ENCODE measurements at places on chromosomes 2 and 18. TPM values are rescaled to one million over a fixed set of nuclear protein-coding genes. Genes with fewer than 3 reads are reported as not detected.

Gene REG3G
- total RNA-seq, result 0.30 TPM

Gene COX5B
- 346 TPM for total RNA-seq

Gene RNF125
- 14.4 TPM for total RNA-seq

Gene LOXHD1
- 0.35 TPM for total RNA-seq

Gene AGXT
- 0.16 TPM for total RNA-seq

Gene CDH2
- 16.9 TPM for total RNA-seq

Gene ID2
- 55.0 TPM for total RNA-seq

Gene NEB
- total RNA-seq, result 2.1 TPM

Gene TRIM54
- 3.4 TPM for total RNA-seq

- no peak for DNase-seq
- no peak overlapping the region for H3K27ac ChIP-seq
- H3K4me1 ChIP-seq, result peaks cover 47% of the 10 kb centered on the region
- H3K27me3 ChIP-seq, result peaks cover 12% of the 10 kb centered on the region
Measured at GRCh38 chr2:9108210-9108967, 98.2 kb upstream of the ASAP2 start.

DNA sequence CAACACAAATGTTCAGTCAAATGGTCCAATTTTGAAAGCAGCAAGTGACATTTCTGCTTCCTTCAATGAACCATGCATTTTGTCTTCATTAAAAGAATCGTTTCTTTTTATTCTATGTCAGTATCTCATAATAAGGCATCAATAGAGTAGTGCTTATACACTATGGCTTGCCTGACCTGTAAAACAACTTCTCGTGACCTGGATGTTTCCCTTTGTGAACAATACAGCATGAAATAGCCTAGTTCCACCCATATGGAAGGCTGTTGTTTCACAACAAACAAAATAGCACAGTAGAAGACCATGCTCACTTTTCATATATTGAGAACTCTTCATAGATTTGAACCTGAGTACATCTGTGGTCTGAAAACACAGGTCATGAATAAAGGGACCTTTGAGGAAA is 104.3 kb upstream of the PIK3C3 start:
- DNase-seq, result no peak
- no peak overlapping the region for H3K4me3 ChIP-seq
- no peak overlapping the region for H3K27ac ChIP-seq
- no peaks in the 10 kb centered on the region for H3K36me3 ChIP-seq
- H3K4me1 ChIP-seq, result peaks cover 30% of the 10 kb centered on the region
- no peaks in the 10 kb centered on the region for H3K27me3 ChIP-seq

- H3K27me3 ChIP-seq, result no peaks in the 10 kb centered on the region
- H3K4me3 ChIP-seq, result no peak overlapping the region
- H3K36me3 ChIP-seq, result no peaks in the 10 kb centered on the region
- no peak overlapping the region for H3K27ac ChIP-seq
- DNase-seq, result no peak
Measured at GRCh38 chr2:209209943-209210342, 213.9 kb upstream of the MAP2 start.

DNA sequence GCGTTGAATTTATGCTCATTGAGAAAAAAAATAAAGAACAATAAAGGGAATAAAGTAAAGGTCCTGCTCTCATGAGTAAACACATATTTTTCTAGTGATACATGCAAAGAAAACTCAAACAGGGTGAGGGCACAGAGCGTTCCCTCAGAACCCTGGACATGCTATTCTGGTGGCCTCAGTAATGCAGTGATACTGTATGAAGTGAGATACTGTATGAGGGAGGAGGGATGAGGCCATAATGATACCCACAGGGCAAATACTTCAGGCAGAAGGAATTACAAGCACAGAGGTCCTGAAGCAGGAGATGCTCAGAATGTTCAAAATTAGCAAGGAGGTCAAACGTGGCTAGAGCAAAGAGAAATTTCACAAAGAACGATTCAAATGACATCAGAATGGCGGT is 28.4 kb upstream of the RNU4ATAC start:
- peaks cover 3% of the 10 kb centered on the region for H3K4me1 ChIP-seq
- H3K4me3 ChIP-seq, result no peak overlapping the region
- H3K36me3 ChIP-seq, result peaks cover 52% of the 10 kb centered on the region
- no peak for DNase-seq
- no peaks in the 10 kb centered on the region for H3K27me3 ChIP-seq

- H3K27me3 ChIP-seq, result no peaks in the 10 kb centered on the region
- no peaks in the 10 kb centered on the region for H3K36me3 ChIP-seq
- no peak overlapping the region for H3K27ac ChIP-seq
- H3K4me3 ChIP-seq, result no peak overlapping the region
- no peak for DNase-seq
- H3K4me1 ChIP-seq, result peaks cover 6% of the 10 kb centered on the region
Measured at GRCh38 chr2:119728421-119728820, 31.3 kb upstream of the PTPN4 start.

- no peaks in the 10 kb centered on the region for H3K4me1 ChIP-seq
- no peak for DNase-seq
- no peak overlapping the region for H3K4me3 ChIP-seq
- no peak overlapping the region for H3K27ac ChIP-seq
Measured at GRCh38 chr2:240896871-240897692, 1.1 kb upstream of the MAB21L4 start.

- no peak for DNase-seq
- H3K4me1 ChIP-seq, result peaks cover 23% of the 10 kb centered on the region
- H3K27ac ChIP-seq, result peak overlapping the region; percentile 8
Measured at GRCh38 chr2:42185220-42185921, 16.2 kb downstream of the EML4 start.

DNA sequence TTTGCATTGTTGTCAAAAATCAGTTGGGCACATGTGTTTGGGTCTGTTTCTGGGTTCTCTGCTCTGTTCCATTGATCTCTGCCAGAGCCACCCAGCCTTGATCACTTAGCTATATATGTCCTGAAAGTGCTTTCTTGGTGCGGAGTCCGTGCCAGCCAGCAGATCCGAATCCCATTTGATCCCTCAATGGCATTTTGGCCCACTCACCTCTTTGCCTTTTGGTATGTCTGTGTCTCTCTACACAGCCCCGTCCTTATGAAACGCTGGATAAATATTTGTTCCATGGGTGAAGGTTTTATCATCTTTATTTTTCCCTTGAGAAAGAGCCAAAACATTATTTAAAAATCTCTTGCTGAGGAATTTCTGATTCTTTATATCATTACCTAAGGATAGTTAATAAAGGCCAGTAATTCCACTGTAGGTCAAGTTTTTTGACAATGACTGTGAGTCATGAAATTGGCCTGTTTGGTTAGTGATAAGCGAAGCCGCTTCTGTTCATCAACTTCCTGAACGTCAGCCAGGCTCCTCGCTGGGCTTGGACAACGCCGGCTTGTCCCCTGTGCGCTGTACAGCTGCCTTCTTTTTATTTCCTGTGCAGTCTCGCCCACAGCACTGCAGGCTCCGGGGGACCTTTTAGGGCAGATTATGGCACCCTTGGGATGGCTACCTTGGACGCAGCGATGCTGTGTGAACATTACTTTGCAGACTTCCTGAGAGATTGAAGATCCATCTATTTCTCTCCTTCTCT is 24.9 kb downstream of the MTCL1 start:
- H3K27me3 ChIP-seq, result no peaks in the 10 kb centered on the region
- DNase-seq, result no peak
- H3K36me3 ChIP-seq, result peaks cover 41% of the 10 kb centered on the region

DNA sequence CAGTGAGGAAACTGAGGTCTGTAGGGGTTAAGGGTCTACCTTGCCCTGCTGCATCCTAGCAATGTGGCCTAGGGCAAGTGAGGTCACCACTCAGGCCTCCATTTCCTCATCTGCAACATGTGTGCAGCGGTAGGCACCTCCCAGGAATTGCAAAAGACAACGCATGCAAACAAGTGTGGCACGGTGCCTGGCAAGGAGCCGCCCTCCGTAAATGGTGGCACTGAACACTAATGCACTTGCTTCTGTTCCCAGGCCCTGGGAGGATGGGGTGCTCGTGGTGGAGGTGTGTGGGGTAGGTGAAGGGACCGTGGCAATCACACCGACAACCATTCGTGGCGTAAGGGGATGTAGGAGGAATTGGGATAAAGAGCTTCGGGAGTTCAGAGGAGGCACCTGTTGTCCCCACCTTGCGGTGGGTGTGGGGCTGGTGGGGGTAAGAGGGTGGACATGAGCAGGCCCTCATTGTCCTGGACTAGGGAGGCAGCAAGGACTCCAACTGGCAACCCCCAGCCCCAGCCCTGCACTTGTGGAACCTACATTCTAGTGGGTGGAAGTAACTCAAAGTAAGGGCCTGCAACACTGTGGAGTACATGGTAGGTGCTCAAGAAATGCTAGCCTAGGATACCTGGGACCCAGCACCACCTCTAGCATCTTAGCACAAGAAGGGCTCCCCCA is 26.0 kb downstream of the ATOH8 start:
- H3K27me3 ChIP-seq, result no peaks in the 10 kb centered on the region
- no peak for DNase-seq
- H3K27ac ChIP-seq, result no peak overlapping the region
- no peak overlapping the region for H3K4me3 ChIP-seq

GRCh38 chr2:240593703-240594451 is 7.3 kb downstream of the CAPN10 start:
- DNase-seq, result peak; percentile 5
- H3K4me3 ChIP-seq, result no peak overlapping the region
- H3K27ac ChIP-seq, result no peak overlapping the region
- no peaks in the 10 kb centered on the region for H3K27me3 ChIP-seq
- peaks cover 2% of the 10 kb centered on the region for H3K4me1 ChIP-seq

- no peak for DNase-seq
- H3K4me1 ChIP-seq, result peaks cover 32% of the 10 kb centered on the region
- H3K27me3 ChIP-seq, result no peaks in the 10 kb centered on the region
- H3K27ac ChIP-seq, result peak overlapping the region; percentile 5
- no peak overlapping the region for H3K4me3 ChIP-seq
Measured at GRCh38 chr2:62363166-62363565, 142.8 kb downstream of the TMEM17 start.

DNA sequence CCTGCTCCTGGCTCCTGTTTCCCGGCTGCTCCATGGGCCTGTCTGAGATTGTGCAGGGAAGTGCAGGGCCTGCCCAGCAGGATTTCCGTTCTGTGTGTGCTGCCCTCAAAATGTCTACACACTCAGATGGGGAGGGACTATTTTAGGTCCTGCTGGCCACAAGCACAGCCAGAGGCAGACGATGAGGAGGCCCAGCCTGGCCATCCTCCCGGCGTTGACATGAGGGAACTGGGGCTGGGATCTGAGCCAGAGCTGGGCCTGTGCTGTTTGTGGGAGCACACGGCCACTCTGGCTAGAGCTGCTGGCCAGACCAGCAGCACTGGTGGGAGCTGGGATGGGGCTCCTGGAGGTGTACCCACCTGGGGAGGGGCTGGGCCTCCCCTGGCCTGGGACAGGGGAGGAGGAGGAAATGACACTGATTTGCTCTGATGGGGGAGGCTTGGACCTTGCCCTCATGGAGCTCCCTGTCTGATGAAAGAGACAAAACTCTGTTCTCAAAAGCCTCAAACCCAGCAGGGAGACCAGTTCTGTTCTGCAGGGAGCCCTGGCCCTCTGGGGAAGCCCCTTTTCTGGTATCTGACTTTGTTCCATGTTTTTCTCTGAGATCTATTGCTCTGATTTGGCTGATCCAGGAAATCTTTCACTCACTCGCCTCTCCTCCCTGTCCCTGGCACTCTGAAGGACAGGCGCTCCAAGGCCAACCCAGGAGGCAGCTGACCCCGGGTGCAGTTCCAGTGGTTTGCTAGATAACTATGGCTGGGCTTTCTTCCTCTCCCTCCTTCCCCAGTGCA is 161.8 kb downstream of the DYSF start:
- H3K36me3 ChIP-seq, result no peaks in the 10 kb centered on the region
- peak; percentile 5 for DNase-seq
- H3K4me1 ChIP-seq, result no peaks in the 10 kb centered on the region
- no peak overlapping the region for H3K4me3 ChIP-seq

DNA sequence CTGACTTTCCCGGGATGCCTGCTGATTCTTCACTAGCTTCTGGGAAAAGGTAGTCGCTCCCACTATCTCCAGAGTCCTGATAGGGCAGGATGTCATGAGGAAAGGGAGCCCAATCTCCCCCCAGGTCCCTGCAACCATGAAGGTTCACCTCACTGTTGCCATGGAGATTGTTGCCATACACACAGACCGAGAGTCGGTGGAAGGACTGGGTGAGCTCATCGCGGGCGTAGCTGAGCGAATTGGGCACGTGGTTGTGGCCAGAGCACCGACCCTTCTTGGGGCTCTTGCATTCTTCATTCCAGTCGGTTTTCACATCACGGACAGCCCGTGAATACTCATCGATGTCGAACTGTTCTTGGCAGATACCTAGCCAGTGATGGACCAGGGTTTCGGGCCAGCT is 97.4 kb downstream of the MEP1B start:
- DNase-seq, result no peak
- H3K27ac ChIP-seq, result no peak overlapping the region
- H3K4me1 ChIP-seq, result peaks cover 16% of the 10 kb centered on the region
- H3K4me3 ChIP-seq, result no peak overlapping the region

DNA sequence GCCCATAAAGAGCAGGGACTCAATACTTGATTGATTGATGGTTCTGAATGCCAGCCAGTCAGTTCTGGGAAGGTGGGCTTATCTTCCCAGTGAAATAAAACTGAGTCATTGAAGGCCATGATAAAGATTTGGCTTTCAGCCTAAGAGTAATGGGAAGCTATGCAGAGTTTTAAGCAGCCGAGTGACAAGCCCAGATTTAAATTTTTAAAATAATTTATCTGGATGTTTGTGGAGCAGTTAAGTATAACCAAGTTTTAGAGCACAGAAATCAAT is 122.8 kb downstream of the RAPGEF4 start:
- no peak overlapping the region for H3K4me3 ChIP-seq
- no peak overlapping the region for H3K27ac ChIP-seq
- H3K36me3 ChIP-seq, result no peaks in the 10 kb centered on the region
- DNase-seq, result no peak
- H3K27me3 ChIP-seq, result no peaks in the 10 kb centered on the region
- peaks cover 8% of the 10 kb centered on the region for H3K4me1 ChIP-seq

DNA sequence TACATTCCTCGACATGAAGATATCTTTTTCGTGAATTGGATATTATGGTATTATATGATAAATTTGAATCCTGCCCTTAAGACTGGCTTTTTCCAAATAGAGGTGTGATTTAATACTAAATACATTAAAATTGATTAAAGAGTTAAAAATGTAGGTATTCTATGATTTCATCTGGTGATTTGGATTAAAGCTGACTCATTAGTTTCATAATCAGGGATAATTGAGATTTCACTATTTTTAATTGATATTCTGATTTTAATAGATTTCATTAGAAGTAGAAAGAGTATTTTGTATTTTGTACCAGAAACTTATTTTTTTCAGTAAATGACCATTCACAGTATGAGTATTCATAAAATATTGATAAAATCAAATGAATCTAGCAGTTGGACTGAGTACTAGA is 524.1 kb downstream of the PLCL1 start:
- H3K27me3 ChIP-seq, result no peaks in the 10 kb centered on the region
- no peaks in the 10 kb centered on the region for H3K36me3 ChIP-seq
- peaks cover 4% of the 10 kb centered on the region for H3K4me1 ChIP-seq
- DNase-seq, result no peak
- no peak overlapping the region for H3K27ac ChIP-seq
- H3K4me3 ChIP-seq, result no peak overlapping the region

DNA sequence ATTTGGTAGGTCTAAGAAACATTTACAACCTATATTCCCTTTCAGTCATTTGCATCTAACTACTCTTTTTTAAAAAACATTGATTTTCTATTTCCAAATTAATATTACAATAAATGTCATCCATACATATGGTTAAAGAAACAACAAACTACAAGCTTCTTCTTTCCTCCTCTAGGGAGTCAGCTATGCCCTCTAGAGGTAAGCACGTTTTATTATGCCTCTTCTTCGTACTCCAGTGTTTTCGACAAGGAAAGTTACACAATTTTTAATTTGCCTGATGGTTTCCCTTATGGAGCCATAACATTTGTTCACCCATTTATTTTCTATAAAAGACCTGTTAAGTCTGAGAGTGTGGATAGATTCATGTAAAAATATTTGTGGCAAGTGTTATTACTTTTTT is 183.4 kb upstream of the CDH7 start:
- no peak overlapping the region for H3K4me3 ChIP-seq
- no peaks in the 10 kb centered on the region for H3K27me3 ChIP-seq
- no peak for DNase-seq

All from WTC11 (cell line).